EL (cell line): ENCODE measurements at places on chromosomes 13 and 19.

DNA sequence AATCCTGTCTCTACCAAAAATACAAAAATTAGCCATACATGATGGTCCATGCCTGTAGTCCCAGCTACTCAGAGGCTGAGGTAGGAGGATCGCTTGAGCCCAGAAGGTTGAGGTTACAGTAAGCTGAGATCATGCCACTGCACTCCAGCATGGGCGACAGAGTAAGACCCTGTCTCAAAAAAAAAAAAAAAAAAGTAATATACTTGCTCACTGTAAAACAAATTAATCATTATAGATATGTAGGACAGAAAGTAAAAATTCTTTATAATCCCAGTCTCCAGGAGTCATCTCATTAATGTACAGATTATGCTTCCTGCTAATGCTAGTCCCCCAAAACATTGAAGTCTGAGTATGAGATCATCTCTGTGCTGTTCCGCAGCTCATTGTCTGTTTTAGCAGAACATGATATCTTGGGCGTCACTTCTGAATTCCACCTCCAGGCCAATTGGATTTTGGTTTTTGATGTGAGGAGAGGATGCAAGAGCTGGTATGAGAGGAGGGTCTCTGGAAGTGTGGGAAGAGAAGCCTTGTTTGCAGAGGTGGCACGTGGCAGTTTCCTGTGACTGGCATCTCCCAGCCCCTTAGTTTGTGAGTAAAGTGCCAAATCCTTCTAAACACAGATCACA, 75.4 kb upstream of the NPAS1 start:
- DNase-seq: no peak

- no peak for DNase-seq
Measured at GRCh38 chr19:650121-650520, 10.4 kb downstream of the FGF22 start.

DNA sequence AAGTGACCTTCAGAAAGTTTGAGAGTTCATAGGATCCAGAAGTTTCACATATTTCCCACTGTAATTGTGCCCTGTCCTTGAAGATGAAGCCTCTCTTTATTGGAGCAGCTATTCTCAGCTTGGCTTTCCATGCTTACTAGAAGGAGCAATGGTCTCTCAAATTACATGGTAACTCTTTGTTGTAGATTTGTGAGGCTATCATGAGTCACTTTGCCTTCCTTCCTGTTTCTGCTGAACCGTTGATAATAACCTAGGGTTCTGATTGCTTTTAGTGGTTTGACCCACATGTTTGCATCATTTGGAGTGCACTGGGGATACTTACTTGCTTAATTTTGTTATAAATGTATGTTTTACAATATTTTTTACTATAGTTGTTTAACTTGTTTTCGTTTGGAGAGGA, 772.9 kb upstream of the SLITRK6 start:
- no peak for DNase-seq

GRCh38 chr13:103514619-103515018, 448.4 kb upstream of the SLC10A2 start:
- DNase-seq: no peak

GRCh38 chr13:24899601-24900000, 135.6 kb downstream of the RNF17 start:
- peak; percentile 16 for DNase-seq

DNA sequence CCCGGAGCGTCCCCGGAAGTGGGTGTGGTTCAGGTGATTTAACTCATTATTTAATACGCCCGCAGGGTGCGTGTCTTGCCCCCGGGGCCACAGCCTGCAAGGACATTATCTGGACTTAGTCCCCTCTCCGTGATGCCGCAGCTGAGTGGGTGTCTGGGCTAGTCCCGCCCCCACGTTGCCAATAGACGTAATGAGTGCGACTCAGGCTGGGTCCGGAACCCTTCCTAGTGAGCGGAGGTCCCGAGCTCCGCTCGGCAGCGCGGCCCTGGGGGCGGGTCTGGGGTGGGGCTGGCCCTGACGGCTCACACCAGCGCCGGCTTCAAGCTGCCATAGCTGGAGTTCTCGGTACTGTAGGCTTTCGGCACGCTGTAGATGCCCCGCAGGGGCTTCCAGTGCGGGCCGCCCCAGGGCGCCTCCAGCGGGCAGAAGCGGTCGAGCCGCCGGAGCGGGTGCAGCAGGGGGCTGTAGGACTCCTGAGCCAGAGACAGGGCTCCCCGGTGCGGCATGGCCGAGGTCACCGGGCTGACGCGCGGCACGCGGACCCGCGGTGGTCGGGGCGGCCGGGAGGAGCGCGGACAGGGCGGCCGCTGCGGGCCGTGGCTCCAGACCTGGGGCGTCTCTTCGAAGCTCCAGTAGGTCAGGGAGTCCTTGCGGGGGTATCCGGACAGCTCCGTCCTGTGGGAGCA, 918 bp upstream of the LHB start:
- DNase-seq: peak; percentile 79

DNA sequence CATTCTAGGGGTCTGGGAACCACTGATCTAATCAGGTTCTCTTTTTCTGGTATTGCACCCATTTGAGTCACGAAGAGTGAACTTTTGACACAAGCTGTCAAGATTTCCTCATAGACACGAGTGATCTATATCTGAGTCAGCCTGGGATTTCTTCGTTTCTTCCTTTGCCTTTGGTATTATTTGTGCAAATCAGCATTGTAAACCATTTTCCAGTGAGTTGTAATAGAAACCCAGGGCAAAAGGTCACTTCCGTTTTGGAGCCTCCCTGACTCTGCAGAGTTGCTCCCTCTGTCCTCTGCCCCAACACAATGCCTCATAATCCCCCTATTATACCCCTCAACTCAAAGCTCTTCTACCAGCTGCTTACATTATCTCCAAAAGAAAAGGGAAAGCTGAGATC, 615.1 kb downstream of the EFNB2 start:
- DNase-seq: peak; percentile 81

- DNase-seq: no peak
Measured at GRCh38 chr13:87867426-87867825, 196.3 kb downstream of the SLITRK5 start.

- no peak for DNase-seq
Measured at GRCh38 chr13:113731192-113732175, 27.5 kb upstream of the TMEM255B start.

GRCh38 chr13:88726075-88726474, 1054.9 kb downstream of the SLITRK5 start:
- DNase-seq: no peak

- no peak for DNase-seq
Measured at GRCh38 chr19:45186509-45187334, 8.1 kb downstream of the BLOC1S3 start.

GRCh38 chr13:66322193-66322740, 907.9 kb downstream of the PCDH9 start:
- DNase-seq: no peak

- DNase-seq: no peak
Measured at GRCh38 chr19:42150364-42150763, 18.1 kb upstream of the POU2F2 start.

GRCh38 chr13:36981156-36981743, 17.9 kb downstream of the ALG5 start:
- peak; percentile 55 for DNase-seq

DNA sequence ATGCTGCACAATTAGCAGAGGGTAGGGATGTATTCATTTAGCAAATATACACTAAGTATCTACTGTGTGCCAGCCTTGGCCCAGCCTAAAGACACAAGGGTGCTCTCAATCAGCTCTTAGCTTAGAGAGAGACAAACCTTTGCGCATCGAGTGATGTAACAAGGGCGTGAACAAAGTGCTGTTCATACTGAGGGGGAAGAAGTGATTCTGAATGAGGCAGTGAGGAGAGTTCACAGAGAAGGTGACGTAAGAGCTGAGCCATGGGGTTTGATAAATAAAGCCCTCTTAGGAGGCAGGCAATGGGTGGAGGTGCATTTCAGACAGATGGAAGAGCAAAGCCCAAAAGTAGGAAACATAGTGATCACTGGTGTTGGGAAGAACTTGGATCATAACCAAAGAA, 68.5 kb downstream of the FLT1 start:
- DNase-seq: no peak

GRCh38 chr13:93769101-93769500, 542.5 kb downstream of the GPC6 start:
- no peak for DNase-seq

GRCh38 chr13:91158017-91158395, 189.5 kb upstream of the MIR17HG start:
- DNase-seq: no peak

DNA sequence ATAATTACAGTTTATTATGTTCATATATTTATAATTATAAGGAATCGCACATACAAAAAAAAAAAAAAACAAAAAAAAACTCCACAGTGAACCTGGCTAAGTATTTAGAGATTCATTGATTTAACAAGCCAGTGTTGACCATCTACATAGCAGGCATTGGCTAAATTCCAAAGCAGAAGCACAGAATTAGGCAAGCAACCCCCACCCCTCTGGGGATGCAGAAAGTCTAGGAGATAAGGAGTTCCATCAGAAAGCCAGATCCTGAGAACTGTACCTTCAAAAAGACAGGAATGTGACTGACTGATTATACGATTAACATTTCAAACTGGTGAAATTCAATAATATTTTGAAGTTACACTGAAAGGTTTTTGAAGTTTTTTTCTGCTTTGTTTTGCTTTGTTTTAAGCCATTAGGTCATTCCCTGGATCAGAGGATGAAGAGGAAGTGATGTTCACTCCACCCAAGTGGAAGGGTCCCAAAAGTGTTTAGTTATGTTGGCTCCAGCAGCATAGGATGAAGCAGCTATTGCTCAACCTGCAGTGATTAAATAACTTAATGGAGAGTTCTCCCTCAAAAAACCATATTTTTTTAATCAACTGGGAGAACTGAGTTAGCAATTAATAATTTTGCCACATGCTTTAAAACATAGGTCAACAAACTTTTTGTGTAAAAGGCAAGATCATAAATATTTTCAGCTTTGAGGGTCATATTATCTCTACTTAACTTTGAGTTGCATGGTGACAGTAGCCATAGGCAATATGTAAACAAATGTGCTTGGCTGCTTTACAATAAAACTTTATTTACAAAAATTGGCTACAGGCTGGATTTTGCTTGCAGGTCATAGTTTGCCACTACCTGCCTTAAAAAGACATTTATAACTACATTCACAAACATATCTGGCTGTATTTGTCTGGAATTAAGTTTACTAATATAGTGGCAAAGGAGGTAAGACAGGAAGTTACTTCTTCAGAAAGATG, 49.6 kb downstream of the DOCK9 start:
- DNase-seq: peak; percentile 39

DNA sequence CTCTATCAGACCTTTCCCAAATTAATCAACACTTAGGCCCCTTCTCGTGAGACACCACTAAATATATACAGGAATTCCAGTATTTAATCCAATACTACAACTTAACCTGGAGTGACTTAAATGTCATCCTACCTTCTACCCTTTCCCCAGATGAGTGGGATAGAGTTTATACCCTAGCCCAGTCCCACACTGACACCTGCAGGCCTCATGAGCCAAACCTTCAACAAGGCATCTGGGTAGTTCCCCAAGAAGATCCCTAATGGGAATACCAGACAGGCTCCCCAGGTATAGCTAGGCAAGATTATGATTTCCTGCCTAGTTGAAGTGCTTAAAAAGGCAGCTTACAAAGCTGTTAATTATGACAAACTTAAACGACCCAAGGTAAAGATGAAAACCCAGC, 15.9 kb downstream of the ZNF83 start:
- DNase-seq: no peak

GRCh38 chr13:80203496-80203895, 137.4 kb downstream of the SPRY2 start:
- no peak for DNase-seq

- no peak for DNase-seq
Measured at GRCh38 chr13:40975441-40975840, 43.7 kb downstream of the ELF1 start.

- peak; percentile 75 for DNase-seq
Measured at GRCh38 chr19:43784981-43785808, 4.4 kb upstream of the KCNN4 start.

DNA sequence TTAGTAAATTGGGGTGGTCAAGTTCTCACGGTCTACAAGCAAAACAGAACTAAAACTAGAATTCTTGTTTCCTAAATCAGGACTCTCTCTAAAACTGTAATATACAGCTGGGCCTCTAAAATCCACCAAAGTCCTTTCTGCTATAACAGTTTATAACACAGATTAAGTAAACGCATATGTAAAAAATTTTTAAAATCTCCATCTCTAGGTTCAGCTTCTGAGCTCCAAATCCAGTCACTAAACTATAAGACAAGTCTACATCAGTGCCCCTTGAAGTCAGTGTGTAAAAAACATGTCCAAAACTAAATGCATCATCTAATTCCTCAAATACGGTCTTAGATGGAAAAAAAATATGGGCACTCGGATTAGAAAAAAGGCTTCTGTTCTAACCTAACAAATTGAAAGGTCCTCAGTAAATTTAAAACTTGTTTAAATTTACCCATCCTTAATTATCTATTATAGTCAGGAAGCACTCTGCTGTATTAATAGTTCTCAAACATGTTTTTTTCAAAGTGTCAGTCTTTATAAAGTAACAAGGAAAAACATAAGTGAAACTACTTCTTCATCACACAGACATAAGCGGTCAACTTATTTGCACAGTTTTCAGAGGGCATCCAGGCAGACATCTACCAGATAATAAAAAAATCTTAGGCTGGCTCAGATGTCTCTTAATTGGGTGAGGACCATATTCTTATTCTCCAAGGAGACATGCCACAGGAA, 33.6 kb downstream of the ELF1 start:
- DNase-seq: no peak

DNA sequence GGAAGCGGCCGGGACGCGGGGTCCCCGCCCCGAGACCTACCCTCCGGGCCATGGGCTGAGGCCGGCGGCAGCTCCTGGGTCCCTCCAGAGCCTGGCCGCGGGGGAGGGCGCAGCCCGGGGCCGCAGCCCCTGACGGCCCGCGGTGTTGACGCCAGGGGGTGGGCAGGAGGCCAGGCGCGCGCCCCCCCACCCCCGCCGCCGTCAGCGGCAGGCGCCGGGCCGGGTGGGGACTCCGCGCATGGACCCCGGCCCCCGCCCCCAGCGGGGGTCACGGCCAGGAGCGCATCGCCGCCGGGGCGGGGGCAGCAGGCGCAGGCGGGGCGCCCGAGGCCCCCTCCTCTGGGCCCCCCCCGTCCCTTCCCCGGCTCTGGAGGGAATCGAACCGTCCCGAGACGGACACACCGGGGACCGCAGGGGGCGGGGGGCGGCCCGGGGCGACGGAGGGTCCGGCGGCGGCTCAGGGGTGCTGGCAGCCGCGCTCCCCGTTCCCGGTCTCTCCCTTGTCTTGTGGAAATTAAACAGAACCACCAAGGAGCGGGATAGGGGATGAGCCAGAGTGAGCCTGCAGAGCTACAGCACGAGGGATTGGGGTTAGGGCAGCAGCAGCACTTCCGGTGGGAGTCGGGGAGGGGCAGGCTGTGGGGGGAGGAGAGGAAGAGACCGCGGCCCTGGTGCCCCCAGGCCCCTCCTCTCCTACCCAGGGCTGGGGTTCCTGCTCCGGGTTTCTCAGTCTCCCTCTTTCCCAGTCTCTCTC, at the start of gene MEIS3:
TSS of gene MEIS3 (minus strand) at position 498 of the 754 bp plus-strand sequence. CDS start at position 52, 446 bp downstream.
- peak; percentile 24 for DNase-seq

- DNase-seq: peak; percentile 34
Measured at GRCh38 chr19:17687857-17688784, at the start of gene UNC13A. TSS of gene UNC13A (minus strand) at chr19:17688354. CDS start at chr19:17688199, 155 bp downstream.

DNA sequence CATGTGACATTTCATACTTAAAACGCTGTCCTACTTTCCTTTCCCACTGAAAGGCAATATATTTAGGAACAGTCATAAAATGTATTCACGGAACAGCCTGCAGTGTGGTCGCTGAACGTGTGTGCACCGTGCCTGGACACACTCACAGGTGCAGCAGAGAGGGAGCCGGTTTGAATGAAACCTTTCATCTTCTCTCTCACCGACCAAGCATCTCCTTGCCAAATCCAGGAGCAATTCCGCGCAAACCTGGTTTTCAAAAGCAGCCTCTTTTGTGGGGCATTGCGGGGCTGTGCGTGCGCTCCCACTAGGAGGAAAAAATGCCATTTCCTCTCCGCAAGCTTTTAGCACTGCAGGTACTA, 1.0 kb downstream of the DCLK1 start:
- no peak for DNase-seq

- DNase-seq: peak; percentile 77
Measured at GRCh38 chr19:12788682-12789097, 2.6 kb upstream of the JUNB start.
